ENCODE measurements at places on chromosomes 7 and 10. TPM values are rescaled to one million over a fixed set of nuclear protein-coding genes. Genes with fewer than 3 reads are reported as not detected.
A peak's percentile ranks its signal among the peaks of the same experiment; 100 is the strongest.

GRCh38 chr10:43399320-43400310 is 9.4 kb downstream of the HNRNPF start:
- DNase-seq = no peak

- DNase-seq = peak; percentile 18
Observed at GRCh38 chr7:51316262-51316665, 345 bp downstream of the COBL start.

- DNase-seq = no peak
Observed at GRCh38 chr7:147279964-147280374, 1163.4 kb downstream of the CNTNAP2 start.

Gene GPRIN2
- total RNA-seq = 0.31 TPM
